ENCODE measurements at places on chromosomes 5 and 9.
A peak's percentile ranks its signal among the peaks of the same experiment; 100 is the strongest.

DNA sequence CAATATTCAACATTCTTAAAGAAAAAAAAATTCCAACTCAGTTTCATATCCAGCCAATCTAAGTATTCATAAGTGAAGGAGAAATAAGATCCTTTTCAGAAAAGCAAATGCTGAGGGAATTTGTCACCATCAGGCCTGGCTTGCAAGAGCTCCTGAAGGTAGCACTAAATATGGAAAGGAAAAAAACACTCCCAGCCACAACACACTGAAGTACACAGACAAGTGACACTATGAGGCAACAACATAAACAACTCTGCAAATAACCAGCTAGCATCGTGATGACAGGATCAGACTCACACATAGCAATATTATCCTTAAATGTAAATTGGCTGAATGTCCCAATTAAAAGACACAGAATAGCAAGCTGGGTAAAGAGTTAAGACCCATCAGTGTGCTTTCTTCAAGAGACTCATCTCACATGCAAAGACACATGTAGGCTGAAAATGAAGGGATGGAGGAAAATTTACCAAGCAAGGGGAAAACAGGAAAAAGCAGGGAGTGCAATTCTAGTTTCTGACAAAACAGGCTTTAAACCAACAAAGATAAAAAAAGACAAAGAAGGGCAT lies 33.1 kb downstream of the ANKRD33B start:
- no peak overlapping the region for H3K4me3 ChIP-seq
- H3K27me3 ChIP-seq = peaks cover 14% of the 10 kb centered on the region
- peaks cover 47% of the 10 kb centered on the region for H3K4me1 ChIP-seq

- no peak for DNase-seq
- peaks cover 3% of the 10 kb centered on the region for H3K27me3 ChIP-seq
- no peak overlapping the region for H3K27ac ChIP-seq
- H3K4me1 ChIP-seq = no peaks in the 10 kb centered on the region
- no peak overlapping the region for H3K4me3 ChIP-seq
Measured at GRCh38 chr5:156984064-156984463, 21.0 kb upstream of the TIMD4 start.

- H3K27ac ChIP-seq = peak overlapping the region; percentile 27
- no peaks in the 10 kb centered on the region for H3K27me3 ChIP-seq
- no peak overlapping the region for H3K4me3 ChIP-seq
- H3K36me3 ChIP-seq = peaks cover 11% of the 10 kb centered on the region
Measured at GRCh38 chr9:122814545-122814944, 13.8 kb downstream of the PDCL start.

GRCh38 chr9:120928483-120929228 lies 2.1 kb upstream of the TRAF1 start:
- H3K4me3 ChIP-seq = peak overlapping the region; percentile 90
- H3K27me3 ChIP-seq = no peaks in the 10 kb centered on the region
- H3K27ac ChIP-seq = peak overlapping the region; percentile 90
- peaks cover 32% of the 10 kb centered on the region for H3K36me3 ChIP-seq
- peaks cover 75% of the 10 kb centered on the region for H3K4me1 ChIP-seq
- DNase-seq = peak; percentile 85

DNA sequence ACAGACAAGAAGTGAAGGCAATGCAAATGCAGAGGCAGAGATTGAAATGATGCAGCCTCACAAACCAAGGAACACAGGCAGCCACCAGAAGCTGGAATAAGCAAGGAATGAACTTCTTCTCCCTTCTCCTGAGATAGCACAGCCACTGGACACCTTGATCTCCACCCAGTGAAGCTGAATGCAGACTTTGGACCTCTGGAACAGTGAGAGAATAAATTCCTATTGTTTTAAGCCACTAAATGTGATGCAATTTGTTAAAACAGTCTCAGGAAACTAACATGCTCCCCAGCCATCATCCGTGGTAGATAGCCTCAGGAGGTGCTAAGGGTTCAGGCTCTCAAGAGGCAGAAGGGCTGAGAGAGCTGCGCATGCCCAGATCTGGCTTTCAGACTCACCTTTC lies 512.2 kb upstream of the ZNF608 start:
- no peak overlapping the region for H3K27ac ChIP-seq
- DNase-seq = no peak
- H3K4me1 ChIP-seq = no peaks in the 10 kb centered on the region

- no peak for DNase-seq
- no peaks in the 10 kb centered on the region for H3K27me3 ChIP-seq
- no peak overlapping the region for H3K4me3 ChIP-seq
- no peaks in the 10 kb centered on the region for H3K4me1 ChIP-seq
Measured at GRCh38 chr9:119839888-119840287, 470.7 kb upstream of the BRINP1 start.
